Activated CD4-positive, alpha-beta memory T cell treated with anti-CD3 and anti-CD28 coated beads, Interleukin-2, amount 10 ng/mL, durations not matched to agents 7 days and 5 days (primary cell): ENCODE measurements at places on chromosomes 16 and 17. TPM values are rescaled to one million over a fixed set of nuclear protein-coding genes. Genes with fewer than 3 reads are reported as not detected.

Gene PITPNM3
- 0.53 TPM for total RNA-seq

- DNase-seq: no peak
- H3K4me3 ChIP-seq: no peak overlapping the region
- no peaks in the 10 kb centered on the region for H3K36me3 ChIP-seq
- no peak overlapping the region for H3K27ac ChIP-seq
- peaks cover 14% of the 10 kb centered on the region for H3K27me3 ChIP-seq
- H3K4me1 ChIP-seq: peaks cover 4% of the 10 kb centered on the region
Observed at GRCh38 chr16:89621698-89622409, 8.4 kb downstream of the DPEP1 start.

DNA sequence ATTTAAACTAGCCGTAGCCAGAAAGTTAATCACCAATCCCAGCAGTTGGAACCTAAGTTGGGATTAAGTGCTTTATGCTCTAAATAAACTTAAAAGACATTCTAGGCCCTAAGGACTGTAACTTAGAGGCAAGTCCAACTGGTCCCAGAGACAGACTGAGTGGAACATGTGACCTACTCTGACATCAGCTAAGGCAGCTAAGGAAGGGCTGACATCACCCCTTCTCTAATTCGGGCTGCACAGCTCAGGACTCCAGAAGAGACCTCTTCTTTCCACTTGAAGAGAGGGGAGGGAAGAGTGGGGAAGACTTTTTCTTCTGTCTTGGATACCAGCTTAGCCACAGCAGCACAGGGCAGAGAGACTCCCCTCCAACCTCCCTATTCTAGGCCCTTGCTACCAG, 565.2 kb downstream of the CDH8 start:
- H3K4me3 ChIP-seq: no peak overlapping the region
- no peak for DNase-seq
- no peaks in the 10 kb centered on the region for H3K4me1 ChIP-seq
- H3K36me3 ChIP-seq: no peaks in the 10 kb centered on the region

- H3K36me3 ChIP-seq: no peaks in the 10 kb centered on the region
- H3K4me1 ChIP-seq: peaks cover 2% of the 10 kb centered on the region
- peaks cover 12% of the 10 kb centered on the region for H3K27me3 ChIP-seq
- peak; percentile 44 for DNase-seq
- H3K27ac ChIP-seq: no peak overlapping the region
Observed at GRCh38 chr17:66855204-66855603, 20.3 kb downstream of the CACNG5 start.

- no peak overlapping the region for H3K27ac ChIP-seq
- peaks cover 18% of the 10 kb centered on the region for H3K4me1 ChIP-seq
- H3K27me3 ChIP-seq: peaks cover 4% of the 10 kb centered on the region
- peaks cover 13% of the 10 kb centered on the region for H3K36me3 ChIP-seq
- H3K4me3 ChIP-seq: no peak overlapping the region
Observed at GRCh38 chr16:79747688-79748087, 147.2 kb upstream of the MAF start.
